Stimulated activated CD4-positive, alpha-beta T cell treated with anti-CD3 and anti-CD28 coated beads, Interleukin-15, amount 100 ng/mL, for 24 hours (primary cell): ENCODE measurements at places on chromosomes 3 and 15.
A peak's percentile ranks its signal among the peaks of the same experiment; 100 is the strongest.

- no peak for DNase-seq
These were observed 90.9 kb downstream of the STAG1 start for GRCh38 chr3:136661282-136661681.

GRCh38 chr15:37055481-37055880 is 44.9 kb downstream of the MEIS2 start:
- no peak for DNase-seq

GRCh38 chr3:154898916-154899315 is 181.2 kb upstream of the MME start:
- DNase-seq = no peak

- DNase-seq = peak; percentile 15
These were observed 2.6 kb downstream of the TNIK start for GRCh38 chr3:171457607-171458061.

DNA sequence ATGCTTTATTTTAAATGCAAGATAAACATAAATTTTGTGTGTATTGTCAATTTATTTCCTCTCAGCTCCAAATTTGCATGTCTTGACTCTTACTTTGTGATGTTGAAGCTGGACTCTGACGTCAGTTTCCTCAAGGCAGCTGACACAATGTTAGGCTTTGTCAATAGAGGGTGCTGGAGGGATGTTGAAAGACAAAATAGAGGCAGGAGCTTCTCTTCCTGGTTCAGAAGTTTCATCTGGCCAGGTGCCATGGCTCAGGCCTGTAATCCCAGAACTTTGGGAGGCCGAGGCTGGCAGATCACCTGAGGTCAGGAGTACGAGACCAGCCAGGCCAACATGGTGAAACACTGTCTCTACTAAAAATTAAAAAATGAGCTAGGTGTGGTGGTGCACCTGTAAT is 408.6 kb downstream of the GBE1 start:
- no peak for DNase-seq
